CD4-positive, alpha-beta T cell treated with Interleukin-4 for 4 hours (primary cell): ENCODE measurements at places on chromosomes 7 and 10.

GRCh38 chr7:150964593-150965111, 13.5 kb downstream of the KCNH2 start:
- DNase-seq, result no peak

- no peak for DNase-seq
Measured at GRCh38 chr10:99369551-99369950, 40.4 kb downstream of the CNNM1 start.

DNA sequence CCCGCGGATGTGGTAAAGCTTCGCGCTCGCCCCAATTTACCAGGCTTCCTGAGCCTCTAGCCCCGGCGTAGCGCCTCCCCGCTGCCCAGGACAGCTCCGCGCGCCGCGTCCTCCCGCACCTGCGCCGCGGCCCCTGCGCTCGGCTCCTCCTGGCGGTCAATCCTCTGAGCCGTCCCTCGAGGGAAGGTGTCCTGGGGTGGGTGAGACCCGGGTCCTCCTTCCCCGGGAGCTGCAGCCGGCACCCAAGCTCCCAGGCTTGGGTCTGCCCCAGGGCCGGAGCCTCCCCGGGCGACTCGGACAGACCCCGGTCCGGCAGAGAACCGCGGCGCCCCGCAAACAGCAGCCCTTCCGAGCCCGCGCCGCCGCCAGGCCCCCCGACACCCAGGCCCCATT, 512 bp downstream of the OSBPL3 start:
- DNase-seq, result peak; percentile 77

DNA sequence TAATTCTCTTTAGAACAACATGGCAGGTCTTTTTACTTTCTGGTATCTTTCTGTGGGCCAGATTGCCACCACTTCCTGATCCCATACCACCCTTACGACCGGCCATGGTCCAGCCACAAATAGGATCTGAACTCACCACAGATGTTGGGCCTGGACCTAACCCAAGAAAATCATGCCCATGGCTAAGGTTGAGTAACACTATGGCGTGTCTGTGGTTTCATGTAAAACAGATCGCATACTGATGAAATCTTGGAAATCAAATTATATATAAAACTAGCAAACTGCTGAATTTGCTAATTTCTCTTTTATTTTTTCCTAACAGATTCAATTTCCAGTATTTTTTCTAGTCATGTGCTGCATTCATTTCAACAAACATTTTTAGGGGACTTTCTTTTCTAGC, 77.2 kb downstream of the CH25H start:
- no peak for DNase-seq

GRCh38 chr10:75023074-75023473, 88.4 kb upstream of the SAMD8 start:
- no peak for DNase-seq

- no peak for DNase-seq
Measured at GRCh38 chr7:68587599-68587998, 1010.7 kb upstream of the AUTS2 start.

- no peak for DNase-seq
Measured at GRCh38 chr7:93944673-93945072, 23.1 kb downstream of the GNG11 start.

DNA sequence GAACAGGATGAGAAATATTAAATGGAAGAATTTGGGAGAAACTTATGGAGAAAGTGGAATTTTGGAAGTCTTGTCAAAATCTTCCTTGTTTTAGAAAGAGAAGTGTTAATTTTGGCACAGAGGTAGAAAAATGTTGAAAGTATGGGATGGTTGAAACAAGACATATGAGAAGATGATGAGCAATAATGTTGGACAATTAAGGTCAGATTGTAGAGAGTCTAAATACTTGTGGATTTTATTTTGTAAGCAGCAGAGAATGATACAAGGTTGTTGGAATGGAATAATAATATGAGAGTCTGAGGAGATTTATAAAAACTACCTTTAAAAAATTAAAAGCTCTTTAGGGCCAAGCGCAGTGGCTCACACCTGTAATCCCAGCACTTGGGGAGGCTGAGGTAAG, 34.6 kb downstream of the PHTF2 start:
- DNase-seq, result no peak

DNA sequence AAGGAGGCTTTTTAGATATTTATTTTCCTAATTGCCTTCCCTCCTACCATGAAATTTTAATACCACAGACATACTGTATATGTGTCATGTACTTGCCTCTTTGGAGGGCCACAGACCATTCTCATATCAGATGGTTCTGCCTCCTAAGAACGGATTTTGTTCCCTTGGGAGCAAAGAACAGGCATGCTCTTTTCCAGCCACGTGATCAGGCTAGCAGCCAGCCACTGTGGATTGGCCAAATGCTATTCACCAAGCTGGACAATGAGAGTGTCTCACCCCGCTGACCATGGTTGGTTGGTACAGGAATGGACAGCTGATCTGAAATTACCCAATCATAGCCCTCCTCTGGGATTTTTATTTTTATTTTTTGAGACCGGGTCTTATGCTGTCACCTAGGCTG, 21.5 kb upstream of the CRHR2 start:
- no peak for DNase-seq

DNA sequence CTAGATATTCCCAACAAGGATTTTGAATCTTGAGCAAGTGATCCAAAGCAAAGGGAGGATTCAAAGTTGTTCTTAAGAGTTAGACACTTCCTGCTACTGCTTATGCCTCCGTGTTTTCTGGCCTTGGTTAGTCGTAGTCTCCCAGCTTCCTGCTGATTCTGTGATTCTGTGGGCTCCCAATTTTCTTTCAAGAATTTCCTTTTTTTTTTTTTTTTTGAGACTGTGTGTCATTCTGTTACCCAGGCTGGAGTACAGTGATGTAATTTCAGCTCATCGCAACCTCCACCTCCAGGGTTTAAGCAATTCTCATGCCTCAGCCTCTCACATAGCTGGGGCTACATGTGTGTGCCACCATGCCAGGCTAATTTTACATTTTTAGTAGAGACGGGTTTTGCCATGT, 4.4 kb upstream of the ITGB8 start:
- DNase-seq, result no peak

- DNase-seq, result no peak
Measured at GRCh38 chr10:43965033-43965917, 316.6 kb upstream of the ZNF32 start.

- no peak for DNase-seq
Measured at GRCh38 chr7:92391071-92391470, 56.2 kb upstream of the GATAD1 start.

DNA sequence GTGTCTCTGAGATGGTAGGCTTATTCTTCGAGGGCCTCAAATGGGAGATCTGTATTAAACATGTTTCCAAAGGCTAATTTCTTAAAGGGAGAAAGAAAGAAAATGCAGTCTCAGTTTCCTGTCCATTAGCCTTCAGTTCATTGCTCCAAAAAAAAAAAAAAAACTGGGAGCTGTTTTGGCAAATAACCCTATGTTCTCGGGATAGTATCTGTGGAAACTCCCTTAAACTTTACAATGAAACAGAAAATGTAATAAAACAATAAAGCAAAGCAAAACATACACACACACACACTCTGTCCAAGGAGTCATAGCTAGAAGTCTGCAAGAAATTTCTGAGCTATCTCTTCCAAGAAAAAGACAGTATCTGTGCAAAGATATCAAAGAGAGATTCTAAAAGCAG, 172.5 kb upstream of the CELF2 start:
- DNase-seq, result no peak

- DNase-seq, result no peak
Measured at GRCh38 chr7:480531-481218, 39.0 kb downstream of the PDGFA start.

- DNase-seq, result no peak
Measured at GRCh38 chr10:113518816-113519591, 33.8 kb upstream of the HABP2 start.

- DNase-seq, result no peak
Measured at GRCh38 chr7:134827436-134827835, 48.0 kb downstream of the CALD1 start.

GRCh38 chr7:133629701-133630100, 376.8 kb downstream of the EXOC4 start:
- no peak for DNase-seq

DNA sequence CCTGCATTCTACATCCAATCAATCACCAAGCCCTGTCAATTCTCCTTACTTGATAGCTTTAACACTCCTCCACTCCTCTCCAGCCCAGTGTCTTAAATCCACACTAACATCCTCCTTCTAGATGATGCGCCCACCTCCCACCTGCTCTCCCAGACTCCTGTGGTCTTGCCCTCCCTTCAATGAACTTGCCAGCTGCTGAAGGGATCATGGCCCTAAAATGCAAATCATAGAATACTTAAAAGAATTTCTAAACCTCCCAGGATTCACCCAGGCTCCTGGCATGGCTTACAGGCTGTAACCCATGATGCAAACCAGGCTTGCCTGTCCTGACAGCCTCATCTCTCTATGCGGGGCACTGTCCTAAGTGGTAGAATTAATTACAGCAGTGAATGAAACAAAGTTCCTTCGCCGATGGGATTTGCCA, 43.6 kb downstream of the SYPL1 start:
- DNase-seq, result no peak

DNA sequence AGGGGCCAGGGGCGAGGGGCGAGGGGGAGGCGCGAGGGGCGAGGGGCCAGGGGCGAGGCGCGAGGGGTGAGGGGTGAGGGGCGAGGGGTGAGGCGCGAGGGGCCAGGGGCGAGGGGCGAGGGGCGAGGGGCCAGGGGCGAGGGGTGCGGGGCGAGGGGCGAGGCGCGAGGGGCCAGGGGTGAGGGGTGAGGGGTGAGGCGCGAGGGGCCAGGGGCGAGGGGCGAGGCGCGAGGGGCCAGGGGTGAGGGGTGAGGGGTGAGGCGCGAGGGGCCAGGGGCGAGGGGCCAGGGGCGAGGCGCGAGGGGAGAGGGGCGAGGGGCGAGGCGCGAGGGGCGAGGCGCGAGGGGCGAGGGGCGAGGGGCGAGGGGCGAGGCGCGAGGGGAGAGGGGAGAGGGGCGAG, 192.3 kb downstream of the PTPRN2 start:
- no peak for DNase-seq

GRCh38 chr7:79664884-79665676, 211.6 kb upstream of the MAGI2 start:
- DNase-seq, result no peak

GRCh38 chr10:1733720-1734119, 3.6 kb downstream of the ADARB2 start:
- no peak for DNase-seq

DNA sequence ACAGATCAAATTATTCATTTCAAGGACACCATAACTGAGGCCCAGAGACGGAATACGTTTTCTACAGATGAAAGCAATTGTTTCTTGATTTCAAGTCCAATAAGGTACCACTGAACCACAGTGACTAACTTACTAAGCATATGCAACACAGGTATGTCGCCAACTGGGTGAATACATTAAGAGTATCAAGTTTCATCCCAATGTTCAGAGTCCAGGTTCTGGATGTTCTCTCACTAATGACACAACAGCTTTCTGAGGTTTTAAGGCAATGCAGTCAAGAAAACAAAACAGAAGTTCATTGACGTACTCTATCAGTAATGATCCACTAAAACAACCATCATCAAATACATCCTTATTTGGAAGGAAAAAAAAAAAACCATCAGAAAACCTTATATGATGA, 35.8 kb downstream of the NSUN6 start:
- no peak for DNase-seq

- DNase-seq, result no peak
Measured at GRCh38 chr7:6385110-6385781, 62.5 kb downstream of the DAGLB start.

- no peak for DNase-seq
Measured at GRCh38 chr7:23523486-23524075, 8.2 kb downstream of the TRA2A start.

- no peak for DNase-seq
Measured at GRCh38 chr7:47949703-47950102, 1.4 kb upstream of the PKD1L1 start.

- DNase-seq, result no peak
Measured at GRCh38 chr7:22108151-22108845, 162.6 kb upstream of the CDCA7L start.

DNA sequence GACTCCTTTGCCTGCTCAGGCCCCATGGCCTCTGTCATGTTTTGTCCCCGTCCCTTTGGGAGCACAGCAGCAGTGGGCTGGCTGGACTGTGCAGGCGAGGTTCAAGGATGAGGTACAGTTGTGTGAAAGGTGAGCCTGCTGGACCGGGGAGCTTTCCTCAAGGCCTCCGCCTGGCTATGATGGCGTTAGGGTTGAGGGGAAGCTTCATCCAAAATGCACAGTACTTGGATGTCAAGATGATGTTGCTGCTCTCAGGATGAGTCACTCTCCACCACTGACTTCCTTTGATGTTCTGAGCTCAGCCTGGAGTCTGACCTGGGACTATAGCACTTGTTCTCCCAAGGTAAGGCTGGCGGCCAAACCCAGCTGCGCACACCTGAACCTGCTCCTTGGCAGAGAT, 152.7 kb upstream of the SHH start:
- no peak for DNase-seq

DNA sequence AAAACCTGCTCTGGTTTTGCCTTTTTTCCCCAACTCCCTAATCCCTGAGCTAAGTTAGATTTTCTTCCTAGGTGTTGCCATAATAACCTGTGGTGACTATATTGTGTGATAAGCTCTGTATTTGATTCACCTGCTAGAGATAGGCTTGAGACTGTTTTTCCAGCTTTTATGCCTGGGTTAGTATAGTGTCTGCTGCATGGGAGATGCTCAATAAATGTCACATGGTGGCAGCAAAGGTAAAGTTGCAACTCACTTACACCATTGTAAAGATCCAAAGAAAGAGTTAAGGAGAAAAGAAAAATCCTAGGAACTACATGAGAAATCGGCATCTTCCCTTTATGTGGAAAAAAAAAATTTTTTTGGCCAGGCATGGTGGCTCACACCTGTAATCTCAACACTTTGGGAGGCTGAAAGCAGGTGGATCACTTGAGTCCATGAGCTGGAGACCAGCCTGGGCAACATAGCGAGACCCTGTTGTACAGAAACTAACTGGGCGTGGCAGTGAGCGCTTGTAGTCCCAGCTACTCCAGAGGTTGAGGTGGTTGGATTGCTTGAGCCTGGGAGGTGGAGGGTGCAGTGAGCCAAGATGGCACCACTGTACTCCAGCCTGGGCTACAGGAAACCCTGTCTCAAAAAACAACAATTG, 3.7 kb downstream of the CCNJ start:
- DNase-seq, result no peak

GRCh38 chr7:87267239-87267900, 47.8 kb upstream of the TMEM243 start:
- DNase-seq, result no peak

- peak; percentile 80 for DNase-seq
Measured at GRCh38 chr10:8402576-8402975, 348.1 kb downstream of the GATA3 start.
